ENCODE measurements at places on chromosomes 16 and 17. TPM values are rescaled to one million over a fixed set of nuclear protein-coding genes. Genes with fewer than 3 reads are reported as not detected.

- no peak for DNase-seq
Observed at GRCh38 chr16:12518241-12519175, 285.2 kb downstream of the CPPED1 start.

- DNase-seq, result no peak
Observed at GRCh38 chr16:15971440-15971815, 22.0 kb downstream of the ABCC1 start.

DNA sequence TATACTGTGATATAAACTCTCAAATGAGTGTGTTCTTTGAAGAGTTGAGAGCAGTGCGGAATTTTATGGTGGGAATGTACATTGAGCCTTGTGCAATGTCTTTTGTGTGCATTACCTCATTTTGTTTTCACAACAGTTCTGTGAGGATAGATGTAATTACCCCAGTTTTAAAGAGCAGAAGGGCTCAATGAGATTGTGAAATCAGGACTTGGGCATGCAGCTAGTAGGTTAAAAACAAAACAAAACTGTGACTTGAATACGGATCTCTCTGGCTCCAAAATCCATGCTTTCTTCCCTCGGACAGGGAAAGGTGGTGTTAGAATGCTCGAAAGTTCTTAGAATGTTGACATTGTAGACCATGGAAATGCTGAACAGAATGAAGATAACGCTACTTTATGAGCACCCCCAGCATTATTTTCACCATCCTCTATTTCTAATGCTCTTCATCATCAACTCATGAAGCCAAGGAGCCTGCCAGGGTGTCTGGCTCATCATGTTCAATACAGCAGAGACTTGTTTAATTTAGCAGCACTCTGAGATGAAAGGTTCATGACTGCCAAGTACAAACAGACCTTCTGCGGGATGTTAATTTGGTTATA is 17.1 kb downstream of the MRTFB start:
- no peak for DNase-seq

GRCh38 chr16:82867485-82867884 is 240.7 kb downstream of the CDH13 start:
- no peak for DNase-seq

GRCh38 chr16:9072806-9073341 is 18.6 kb upstream of the HAPSTR1 start:
- DNase-seq, result no peak

- no peak for DNase-seq
Observed at GRCh38 chr16:86885139-86885538, 306.8 kb downstream of the FOXL1 start.

GRCh38 chr17:1755252-1755826 is 6.5 kb upstream of the SERPINF1 start:
- no peak for DNase-seq

Gene NLRC3
- 97.4 TPM for total RNA-seq

DNA sequence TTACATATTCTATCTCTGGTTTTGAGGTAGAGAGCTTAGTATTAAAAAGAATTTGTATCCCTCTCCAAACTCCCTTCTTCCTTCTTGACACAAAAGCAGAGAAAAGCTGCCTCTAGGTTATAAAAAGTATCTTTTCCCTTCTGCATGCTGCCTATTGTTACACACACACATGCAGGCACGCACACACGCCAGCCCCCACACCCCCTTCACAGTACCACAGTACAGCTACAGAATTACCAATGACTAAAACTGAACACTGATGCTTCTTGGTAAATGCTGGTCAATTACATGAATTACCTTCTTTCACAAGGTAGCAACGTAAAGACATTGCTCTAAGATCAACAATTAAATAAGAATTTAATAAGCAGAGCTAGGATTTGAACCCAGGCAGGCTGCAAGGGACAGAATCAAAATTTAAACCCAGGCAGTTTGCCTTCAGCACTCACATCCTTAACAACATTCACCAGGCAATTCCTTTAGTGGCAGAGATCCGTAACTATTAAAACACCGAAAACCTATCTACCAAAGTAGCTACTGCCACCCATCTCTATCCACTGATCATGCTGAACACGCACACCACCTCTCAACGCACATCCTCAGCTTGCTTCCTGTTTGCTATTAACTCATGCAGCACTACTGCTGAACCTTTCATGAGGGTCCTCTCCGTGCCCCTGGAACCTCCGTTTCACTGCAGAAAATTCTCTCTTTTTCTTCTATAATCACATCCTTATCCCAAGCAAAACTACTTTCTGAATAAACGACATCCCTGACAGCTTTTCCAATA is 37.8 kb downstream of the YWHAE start:
- DNase-seq, result no peak

Gene NOS2
- total RNA-seq, result 0.30 TPM

Gene CLEC18C
- 1.1 TPM for total RNA-seq
